CD4-positive, alpha-beta T cell treated with Interleukin-17A for 4 hours (primary cell): ENCODE measurements at places on chromosomes 3 and 15.

GRCh38 chr15:96002890-96003859 is 327.3 kb upstream of the NR2F2 start:
- no peak for DNase-seq

DNA sequence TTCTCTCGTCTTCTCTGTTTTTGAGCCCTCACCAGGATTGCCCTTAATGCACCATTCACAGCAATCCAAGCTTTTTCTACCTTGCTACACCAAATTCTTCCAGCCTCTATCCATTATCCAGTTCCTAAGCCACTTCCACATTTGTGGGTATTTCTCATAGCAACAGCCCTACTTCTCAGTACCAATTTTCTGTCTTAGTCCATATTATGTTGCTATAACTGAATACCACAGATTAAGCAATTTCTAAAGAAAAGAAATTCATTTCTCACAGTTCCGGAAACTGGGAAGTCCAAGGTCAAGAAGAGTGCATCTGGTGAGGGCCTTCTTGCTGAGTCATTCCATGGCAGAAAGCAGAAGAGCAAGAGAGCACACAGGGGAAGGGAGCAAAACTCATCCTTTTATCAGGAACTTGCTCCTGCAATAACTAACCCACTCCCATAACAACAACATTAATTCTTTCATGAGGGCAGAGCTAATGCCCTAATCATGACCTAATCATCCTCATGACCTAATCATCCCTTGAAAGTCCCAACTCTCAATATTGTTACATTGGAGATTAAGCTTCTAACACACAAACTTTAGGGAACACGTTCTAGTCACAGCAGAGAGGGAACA is 9.7 kb upstream of the EIF1B start:
- no peak for DNase-seq

- DNase-seq: no peak
Measured at GRCh38 chr3:177396733-177397132, 199.5 kb upstream of the TBL1XR1 start.

DNA sequence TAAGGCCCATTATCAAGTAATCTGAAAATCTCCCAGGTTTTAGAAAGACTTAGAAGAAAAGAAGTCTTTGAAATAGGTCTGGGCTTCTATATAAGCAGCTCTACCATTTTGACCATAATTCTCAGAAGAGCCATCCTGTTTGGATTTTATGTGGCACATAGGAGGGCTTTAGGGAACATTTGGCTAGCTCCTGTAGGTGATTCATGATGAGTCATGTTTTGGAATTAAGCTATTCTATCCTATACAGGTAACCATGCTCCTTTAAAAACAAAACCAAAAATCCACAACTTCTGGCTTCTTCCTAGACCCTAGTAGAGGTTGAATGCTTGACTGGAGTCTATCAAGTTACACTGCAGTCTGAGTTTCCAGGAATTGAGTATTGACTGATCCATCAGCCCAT is 8.9 kb downstream of the SST start:
- DNase-seq: no peak

DNA sequence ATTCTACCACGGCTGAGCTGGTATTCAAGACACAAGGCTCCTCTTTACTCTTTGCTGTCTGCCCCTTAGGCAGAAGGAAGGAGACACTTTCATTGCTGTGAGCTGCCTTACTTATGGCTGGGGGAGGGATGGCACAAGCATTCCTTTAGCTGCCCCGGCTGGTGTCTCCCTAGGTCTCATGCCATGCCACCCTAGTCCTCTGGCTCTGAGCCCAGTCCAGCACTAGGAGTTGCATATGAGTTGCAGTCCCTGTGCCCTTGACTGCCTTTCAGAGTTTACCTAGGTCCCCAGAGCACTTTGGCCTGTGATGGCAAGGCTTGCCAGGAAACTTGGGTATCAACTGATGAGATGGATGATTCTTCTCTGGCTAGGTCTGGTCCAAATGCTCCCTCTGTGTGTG is 296.4 kb downstream of the RBMS3 start:
- DNase-seq: no peak

DNA sequence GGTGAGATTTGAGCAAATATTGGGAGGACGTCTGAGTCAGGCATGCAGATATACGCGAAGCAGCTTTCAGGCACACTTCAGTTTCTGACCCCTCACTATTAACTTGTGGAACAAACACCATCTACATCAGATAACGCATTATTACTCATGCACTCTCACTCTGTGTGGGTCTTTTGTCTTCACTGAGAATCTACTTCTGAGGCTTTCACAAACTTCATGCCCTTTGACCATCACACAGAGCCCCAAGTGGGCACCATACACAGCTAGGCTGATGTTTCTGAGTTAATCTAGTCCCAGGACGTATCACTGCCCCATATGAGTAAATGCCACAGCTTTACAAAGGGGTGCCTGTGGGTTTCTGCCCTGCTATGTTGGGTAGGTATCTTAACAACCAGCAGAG is 39.6 kb upstream of the IP6K2 start:
- no peak for DNase-seq

DNA sequence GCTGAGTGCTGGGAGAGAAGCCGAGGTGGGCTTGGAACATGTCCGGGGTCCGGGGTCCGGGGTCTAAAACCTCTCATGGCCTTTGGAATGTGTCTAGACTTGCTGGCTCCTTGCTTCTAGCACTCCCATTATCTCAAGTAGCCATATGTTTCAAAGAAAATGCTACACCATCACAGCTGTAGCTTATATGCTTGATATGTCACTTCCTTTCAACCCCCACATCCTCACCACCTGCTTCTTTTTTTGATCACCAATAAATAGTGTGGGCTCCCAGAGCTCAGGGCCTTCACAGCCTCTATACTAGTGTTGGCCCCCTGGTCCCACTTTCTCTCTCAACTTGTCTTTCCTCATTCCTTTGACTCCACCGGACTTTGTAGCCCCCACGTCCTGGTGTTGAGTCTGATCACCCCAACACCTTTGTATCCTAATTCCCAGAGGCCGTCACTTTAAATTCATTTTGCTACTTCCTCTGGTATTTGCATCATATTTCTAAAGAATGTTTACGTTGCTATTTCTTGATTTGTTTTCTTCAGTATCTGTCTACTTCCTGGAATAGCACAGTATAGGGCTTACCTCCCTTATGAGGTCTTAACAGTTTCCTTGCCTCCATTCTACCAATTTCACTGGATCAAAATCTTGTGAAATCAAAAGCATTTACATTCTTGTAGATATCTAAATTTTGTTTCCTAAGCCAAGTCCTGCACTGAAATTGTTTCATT is 71.9 kb upstream of the CHRNB4 start:
- DNase-seq: no peak

DNA sequence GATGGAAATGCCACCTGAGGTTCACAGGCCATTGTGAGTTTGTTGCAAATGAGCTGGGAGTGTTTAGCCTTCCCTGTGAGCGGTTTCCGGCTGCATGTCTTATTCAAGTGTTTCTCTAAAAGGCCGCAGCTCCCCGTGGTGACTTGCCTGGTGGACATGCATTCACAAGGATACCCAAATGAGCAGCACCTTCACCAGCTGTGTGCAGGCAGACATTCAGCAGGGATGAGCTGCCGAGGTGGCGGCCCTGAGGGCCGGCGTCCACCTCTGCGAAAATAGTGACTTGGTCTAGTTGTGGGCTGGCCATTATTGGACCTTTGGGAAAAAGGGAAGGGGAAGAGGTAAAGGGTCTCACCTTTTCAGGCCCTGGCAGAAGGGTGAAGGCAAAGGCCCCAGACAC is 23.4 kb downstream of the SPSB4 start:
- no peak for DNase-seq

GRCh38 chr3:23372285-23372684 is 169.2 kb downstream of the UBE2E2 start:
- DNase-seq: no peak

DNA sequence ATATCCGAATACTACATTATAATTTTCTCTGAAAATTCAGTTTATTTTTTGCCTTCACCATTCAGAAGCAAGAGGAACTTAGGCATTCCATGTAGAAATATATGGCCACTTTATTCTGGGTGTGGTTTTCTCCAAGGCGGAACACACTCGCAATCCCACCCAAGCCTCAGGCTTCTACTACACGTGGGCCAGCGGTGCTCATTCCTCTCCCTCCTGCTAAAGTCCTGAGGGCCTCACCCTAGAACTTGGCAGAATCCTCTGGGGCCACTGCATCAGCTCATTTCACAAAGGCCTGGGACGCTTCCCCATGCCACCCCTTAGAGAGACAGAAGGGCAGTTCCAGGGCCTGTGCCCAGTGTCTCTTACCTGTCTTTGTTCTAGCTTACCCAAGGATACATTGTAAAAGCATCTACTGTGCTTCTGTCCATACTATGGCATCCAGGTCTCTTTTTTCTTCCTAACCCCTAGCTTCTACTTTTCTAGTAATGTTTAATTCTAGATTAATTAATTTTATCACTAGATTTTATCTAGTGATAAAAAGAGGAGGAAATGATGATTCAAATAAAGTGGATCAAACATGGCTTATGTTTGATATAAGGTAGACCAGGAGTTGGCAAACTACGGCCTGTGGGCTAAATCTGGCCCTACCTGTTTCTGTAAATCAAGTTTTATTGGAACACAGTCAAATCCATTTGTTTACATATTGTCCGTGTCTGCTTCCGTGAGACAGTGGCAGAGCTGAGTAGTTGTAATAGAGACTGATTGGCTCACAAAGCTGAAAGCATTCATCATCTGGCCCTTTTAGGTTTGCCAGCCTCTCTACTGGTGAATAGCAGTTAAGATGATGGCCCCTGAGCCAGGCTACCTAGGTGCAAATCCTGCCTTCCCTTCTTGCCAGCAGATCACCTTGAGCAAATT is 29.8 kb downstream of the LARS2 start:
- DNase-seq: no peak

- DNase-seq: no peak
Measured at GRCh38 chr3:94440767-94441493, 378.1 kb downstream of the NSUN3 start.

DNA sequence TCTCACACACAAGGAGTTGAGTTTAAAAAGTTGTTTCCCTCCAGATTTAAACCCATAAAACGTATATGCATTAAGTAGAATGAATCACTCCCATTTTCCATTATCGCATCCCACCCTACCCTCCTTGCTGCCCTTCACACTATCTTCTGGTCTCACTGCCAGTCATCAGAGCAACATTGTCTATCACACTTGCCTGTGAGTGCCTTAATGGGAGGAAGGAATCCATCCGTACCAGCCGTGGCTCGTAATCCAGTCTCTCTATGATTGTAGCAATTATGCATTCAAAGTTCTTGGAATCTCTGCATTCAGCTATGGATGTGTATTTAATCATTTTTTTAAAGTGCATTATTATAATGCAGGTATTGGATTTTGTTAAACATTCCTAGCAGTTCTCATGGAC is 1.9 kb downstream of the TMEM266 start:
- DNase-seq: no peak

- DNase-seq: no peak
Measured at GRCh38 chr3:170813266-170813665, 56.7 kb downstream of the RPL22L1 start.

GRCh38 chr3:182083112-182083511 is 371.4 kb downstream of the SOX2 start:
- DNase-seq: no peak

DNA sequence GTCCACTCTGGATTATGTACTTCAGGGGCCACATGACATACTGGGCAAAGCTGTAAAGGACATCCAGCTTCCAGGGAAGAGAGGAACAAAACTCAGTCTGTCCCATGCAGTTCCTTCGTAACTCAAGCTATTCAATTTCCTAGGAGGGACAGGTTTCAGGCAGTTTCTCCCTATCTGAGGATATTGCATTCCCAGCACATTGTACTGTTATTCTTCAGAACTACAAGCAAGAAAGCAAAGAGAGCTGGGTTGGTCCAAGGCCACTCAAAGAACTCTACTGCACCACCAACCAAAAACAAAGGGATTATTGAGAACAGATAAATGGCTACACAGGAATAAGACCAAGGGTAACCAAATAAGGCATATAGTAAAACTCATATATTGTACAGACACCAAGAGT is 117.6 kb upstream of the ARL6 start:
- DNase-seq: no peak

- DNase-seq: no peak
Measured at GRCh38 chr3:82002986-82003642, 241.7 kb upstream of the GBE1 start.

GRCh38 chr3:14244521-14245247 is 66.1 kb downstream of the LSM3 start:
- no peak for DNase-seq

- DNase-seq: no peak
Measured at GRCh38 chr3:187662848-187663409, 7.3 kb downstream of the SST start.

- DNase-seq: no peak
Measured at GRCh38 chr3:151047636-151048035, 37.8 kb upstream of the MED12L start.

GRCh38 chr3:31505371-31506048 is 27.2 kb upstream of the STT3B start:
- peak; percentile 24 for DNase-seq

DNA sequence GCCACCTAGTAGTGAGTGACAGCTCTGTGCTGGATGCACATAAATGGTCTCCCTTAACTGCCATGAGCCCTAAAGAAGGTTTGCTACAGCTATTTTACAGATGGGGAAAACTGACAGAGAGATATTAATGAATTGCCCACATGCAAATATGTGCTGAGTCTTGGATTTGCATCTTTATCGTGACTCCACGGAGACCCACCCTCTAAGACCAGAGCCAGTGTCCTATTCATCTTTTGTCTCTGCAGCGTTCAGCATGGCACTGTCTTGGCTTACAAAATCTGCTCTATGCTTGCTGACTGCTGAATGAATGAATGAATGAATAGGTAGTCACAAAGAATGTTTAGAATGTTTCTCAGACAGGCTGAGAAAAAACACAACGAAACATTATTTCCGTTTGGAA is 48.3 kb downstream of the BTD start:
- no peak for DNase-seq

- DNase-seq: no peak
Measured at GRCh38 chr3:120566243-120566975, 29.7 kb upstream of the NDUFB4 start.

DNA sequence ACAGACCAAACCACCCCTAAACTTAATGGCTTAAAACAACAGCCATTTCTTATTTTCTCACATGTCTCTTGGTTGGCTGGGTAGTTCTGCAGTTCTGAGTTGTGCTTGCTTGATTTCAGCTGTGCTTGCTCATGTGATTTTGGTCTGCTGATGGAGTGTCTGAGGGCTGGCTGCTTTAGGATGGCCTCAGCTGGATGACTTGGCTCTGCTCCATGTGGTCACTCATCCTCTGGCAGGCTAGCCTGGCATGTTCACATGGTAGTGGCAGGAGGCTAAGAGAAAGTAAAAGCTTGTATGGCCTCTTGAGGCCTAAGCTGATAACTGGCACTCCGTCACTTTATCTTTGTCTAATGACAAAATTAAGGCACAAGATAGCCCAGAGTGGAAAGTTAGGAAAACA is 4.1 kb downstream of the SV2B start:
- no peak for DNase-seq

GRCh38 chr3:187227658-187228258 is 30.5 kb downstream of the RTP1 start:
- DNase-seq: no peak

- no peak for DNase-seq
Measured at GRCh38 chr15:64249406-64249805, 86.6 kb upstream of the PPIB start.
